ENCODE measurements at places on chromosomes 6 and 20.

DNA sequence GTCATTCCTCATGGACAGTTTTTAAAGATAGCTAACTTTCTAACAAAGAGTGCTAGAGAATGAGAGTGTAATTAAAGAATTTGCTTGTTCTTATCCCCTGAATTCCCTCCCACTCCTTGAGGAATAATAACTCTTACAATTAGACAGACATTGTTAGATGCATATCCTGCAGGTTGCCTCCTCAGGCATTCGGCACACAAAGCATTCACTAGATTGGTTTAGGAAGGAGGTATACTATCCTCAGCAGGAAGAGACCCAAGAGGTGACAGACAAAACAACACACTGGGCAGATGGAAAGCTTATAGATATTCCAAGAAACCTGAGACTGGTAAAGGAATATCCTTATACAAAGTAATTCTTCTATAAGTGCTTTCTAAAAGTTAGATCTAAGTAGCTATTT is 109.1 kb upstream of the FAM184A start:
- DNase-seq: no peak

- no peak for DNase-seq
Observed at GRCh38 chr6:155420492-155420891, 35.1 kb downstream of the NOX3 start.

GRCh38 chr20:43572891-43573290 is 14.1 kb downstream of the SGK2 start:
- DNase-seq: no peak

GRCh38 chr6:3812596-3812995 is 36.6 kb upstream of the FAM50B start:
- no peak for DNase-seq

DNA sequence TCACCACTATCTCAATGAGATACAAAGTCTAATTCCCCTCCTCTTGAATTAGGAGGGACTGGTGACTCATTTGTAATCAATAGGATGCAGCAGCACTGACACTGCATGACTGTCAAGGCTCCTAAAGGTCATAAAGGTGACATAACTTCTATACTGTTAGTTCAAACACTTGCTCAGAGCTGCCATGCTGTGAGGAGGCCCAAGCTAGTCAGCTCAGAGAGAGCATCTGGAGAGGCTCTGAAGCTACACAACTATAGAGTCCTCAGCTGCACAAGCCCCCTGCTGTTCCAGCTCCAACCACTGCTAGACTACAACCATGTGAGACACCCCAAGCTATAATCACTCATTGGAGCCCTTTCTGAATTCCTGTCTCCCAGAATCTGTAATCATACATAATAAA is 17.0 kb upstream of the HEY2 start:
- DNase-seq: no peak

GRCh38 chr6:150977281-150977680 is 111.8 kb downstream of the MTHFD1L start:
- no peak for DNase-seq

DNA sequence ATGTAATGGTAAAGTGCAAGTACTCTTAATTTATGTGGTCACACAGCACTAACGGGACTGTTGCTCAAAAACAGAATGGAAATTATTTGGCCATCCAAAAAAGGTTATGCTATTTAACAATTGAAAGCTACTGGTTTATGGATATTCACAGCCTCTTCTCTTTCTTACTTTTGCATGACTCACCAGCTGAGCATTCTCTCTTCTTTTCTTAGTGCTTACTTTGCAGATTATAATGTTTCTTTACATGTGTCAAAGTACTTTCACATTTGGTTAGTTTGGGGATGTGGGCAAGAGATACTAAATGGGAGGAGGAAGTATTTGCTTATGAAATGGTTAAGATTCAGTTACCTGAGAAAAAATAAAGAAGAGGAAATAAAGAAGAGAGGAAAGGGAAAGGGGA is 610.5 kb downstream of the HTR1B start:
- no peak for DNase-seq

GRCh38 chr20:9999645-10000044 is 35.1 kb upstream of the ANKEF1 start:
- no peak for DNase-seq

DNA sequence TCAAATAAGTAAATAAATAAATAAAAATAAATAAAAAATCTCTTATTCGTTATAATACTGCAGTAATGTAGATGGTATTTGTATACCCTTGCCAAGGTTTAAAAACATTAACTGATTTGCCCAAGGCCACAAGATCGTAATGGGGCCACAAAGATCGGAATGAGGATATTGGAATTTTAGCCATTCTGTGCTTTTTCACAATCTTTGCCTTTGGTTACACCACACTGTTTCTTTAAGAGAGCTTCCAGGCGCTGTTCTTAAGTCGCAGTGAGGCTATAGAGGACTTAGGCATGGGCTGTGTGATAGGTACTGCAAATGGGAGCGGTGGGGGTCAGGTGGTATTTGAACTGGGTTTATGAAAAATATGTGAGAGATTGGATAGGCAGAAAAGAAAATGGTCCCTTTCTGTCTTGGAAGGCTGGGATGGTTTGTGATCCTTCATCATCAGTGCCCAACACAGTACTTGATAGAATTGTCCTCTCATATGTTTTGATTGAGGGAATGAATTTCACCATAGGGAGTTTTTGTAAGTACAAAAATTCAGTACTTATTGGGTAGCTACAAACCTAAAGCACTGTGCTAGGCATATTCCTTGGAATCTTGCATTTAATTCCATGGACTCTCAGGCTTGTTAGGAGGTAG is 1.4 kb downstream of the NUS1 start:
- DNase-seq: no peak

GRCh38 chr20:37911838-37912281 is 8.9 kb downstream of the VSTM2L start:
- no peak for DNase-seq

DNA sequence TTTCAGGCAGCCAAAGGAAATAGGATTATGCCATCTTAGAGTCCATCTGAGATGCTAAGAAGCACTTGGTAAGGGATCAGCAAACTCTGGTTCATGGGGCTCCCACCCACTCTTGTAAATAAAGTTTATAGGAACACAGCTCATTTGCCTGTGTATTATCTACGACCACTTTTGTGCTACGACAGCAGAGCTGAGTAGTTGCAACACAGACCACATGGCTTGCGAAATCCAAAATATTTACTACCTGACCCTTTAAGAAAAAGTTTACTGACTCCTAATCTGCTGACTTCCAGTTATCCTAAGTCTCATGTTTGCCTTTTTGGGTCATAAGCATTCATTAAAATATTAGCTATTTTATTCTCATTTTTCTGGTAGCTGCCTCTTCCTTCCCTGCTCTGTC is 859.0 kb downstream of the QKI start:
- DNase-seq: no peak

DNA sequence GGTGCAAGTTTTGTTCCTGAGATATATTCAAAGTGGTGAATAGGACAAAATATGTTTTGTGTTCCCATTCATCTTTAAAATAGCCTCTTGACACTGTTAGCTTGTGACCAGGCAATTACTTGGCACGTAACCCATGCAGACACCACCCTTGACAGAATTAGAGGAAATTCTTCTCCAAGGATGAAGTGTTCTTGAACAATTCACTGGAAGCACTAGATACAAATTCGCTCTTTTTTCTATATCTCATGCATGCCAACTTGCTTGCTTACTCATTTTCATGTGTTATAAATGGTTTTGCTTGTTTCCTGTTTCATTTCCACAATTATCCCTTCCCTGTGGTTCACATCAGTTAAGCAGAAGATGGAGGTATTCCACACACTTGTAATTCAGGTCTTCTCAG is 105.2 kb upstream of the MAN1A1 start:
- no peak for DNase-seq

GRCh38 chr6:81700414-81700813 is 52.1 kb downstream of the TENT5A start:
- no peak for DNase-seq

DNA sequence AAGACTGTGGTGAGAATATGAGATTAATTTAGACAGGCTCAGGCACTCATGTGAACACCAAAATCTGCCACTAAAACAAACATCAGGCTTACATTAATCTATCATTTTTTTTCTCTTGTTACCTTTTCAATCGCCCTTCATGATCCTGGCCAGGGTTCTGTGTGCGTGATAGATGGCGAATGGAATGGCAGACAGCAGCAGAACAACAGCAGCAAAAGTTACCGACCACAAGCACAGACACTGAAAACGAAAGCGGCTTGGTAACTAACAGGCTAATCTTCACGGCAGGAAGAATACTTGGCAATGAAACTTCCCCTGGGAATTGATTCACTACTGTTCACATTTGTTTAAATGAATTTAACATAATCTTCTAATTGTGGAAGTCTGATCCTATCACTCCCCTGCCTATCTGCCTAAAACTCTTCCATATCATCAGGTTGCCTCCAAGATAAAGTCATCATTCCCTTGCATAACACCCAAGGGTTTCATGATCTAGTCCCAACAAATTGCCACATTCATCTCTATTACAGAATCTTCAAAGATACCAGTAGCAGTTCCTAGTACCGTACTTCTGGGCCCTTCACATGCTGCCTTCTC is 28.7 kb downstream of the PTPRK start:
- no peak for DNase-seq

GRCh38 chr6:166760288-166760687 is 133.2 kb upstream of the RPS6KA2 start:
- no peak for DNase-seq

DNA sequence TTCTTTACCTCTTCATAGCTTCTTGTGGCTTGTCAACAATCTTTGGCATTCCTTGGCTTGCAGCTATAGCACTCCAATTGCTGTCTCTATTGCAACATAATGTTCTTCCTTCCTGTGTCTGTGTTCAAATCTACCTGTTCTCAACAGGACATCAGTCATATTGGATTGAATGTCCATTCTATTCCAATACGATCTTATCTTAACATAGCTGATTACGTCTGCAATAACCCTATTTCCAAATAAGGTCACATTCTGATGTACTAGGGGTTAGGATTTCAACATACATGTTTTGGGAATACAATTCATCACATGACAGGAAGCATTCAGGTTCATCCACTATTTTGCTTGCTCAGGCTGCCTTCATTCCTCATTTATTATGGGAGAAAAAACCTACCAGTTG is 684.4 kb upstream of the CITED2 start:
- no peak for DNase-seq

- DNase-seq: no peak
Observed at GRCh38 chr20:21684671-21685070, 20.8 kb upstream of the PAX1 start.

DNA sequence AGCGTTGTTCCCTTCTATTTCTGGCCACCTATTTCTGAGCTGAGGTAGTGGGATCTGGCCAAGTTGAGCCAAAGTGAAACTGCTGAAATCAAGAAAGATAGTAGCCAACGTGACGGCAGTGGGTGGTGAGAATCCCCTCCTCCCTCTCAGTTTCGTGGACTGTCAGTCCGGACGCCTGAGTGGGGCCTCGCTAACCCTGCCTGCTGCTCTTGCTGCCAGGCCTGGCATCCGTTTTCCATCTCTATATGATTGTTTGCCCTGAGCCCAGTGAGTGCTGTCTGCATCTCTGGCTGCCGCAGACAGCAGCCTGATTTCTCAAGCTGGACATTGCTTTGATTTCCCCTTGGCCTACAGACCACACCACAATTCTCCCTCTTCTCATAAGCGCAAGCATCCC is 23.5 kb upstream of the PAX1 start:
- DNase-seq: no peak

GRCh38 chr6:152952045-152952444 is 30.8 kb downstream of the FBXO5 start:
- no peak for DNase-seq

DNA sequence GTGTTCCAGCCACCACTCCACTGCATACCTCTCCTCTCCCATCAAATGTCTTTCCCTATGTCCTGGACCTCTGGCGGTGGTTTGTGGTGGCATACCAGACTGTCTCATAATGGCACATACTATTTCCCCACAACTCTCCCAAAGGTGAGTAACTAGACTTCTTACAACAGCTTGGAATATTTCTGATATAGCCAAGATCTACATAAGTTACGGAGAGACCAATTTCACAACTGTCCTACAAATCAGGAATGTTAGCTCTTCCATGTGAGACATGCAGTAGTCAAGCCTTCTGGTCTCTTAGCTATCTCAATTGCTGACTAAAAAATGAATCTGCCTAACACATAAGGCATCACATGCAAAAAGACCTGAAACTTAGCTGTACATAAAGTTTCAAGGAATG is 588.9 kb downstream of the RNF144B start:
- no peak for DNase-seq

DNA sequence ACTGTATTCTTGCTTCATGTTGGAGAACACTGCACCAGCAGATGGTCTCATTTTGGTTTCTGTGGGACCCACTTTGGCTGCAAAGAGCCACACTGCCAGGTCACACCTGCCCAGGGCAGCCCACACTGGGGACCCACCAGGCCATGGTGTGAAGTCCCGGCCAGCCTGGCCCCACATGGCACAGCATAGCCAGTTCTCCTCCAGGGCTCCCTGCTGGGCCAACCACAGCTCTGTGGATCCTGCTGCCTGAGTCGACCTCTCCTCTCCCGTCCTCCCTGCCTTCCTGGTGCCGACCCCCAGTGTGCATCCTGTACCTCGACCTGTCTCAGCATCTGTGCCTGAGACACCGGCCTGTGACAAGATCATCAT is 3.0 kb downstream of the ARFRP1 start:
- no peak for DNase-seq

- DNase-seq: no peak
Observed at GRCh38 chr20:50704971-50705370, 13.6 kb upstream of the RIPOR3 start.

DNA sequence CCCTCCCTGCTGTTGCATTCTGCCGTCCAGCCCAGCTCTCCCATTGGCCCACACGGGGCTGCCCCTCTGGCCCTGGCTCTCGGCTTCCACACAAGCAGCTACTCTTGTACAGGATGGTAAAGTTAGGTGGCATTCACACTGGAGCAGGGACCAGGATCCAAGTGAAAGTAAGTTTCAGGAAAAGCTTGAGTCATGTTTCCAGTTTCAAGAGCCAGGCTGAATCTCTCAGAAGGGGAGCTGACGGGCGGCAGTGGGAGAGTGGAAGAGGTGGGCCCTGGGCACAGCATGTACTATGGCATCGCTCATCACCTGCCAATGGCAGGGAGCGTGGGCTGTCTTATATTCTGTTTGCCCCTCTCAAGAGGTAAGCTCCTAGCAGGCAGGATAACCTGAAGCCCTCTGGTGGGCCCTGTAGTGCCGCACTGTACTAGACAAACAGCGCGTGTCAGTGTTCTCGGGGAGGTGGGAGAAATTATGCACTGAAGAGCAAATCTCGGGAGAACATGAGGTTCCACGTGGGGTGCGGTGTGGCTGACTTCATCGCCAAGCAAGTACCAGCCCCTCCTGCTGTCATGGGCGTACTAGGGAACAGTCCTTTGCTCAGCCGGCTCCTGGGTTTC is 241.5 kb downstream of the NRN1 start:
- no peak for DNase-seq

- DNase-seq: no peak
Observed at GRCh38 chr20:18166241-18166881, 28.7 kb downstream of the KAT14 start.

DNA sequence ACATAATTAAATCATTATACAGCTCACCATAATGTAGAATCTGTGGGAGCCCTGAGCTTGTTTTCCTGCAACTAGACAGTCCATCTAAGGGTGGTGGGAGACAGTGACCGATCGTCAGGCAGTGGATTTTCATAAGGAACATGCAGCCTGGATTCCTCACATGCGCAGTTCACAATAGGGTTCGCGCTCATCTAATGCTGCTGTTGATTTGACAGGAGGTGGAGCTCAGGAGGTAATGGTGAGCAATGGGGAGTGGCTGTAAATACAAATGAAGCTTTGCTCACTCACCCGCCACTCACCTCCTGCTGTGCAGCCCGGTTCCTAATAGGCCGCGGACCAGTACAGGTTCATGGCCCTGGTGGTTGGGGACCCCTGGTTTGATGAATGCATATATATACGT is 141.5 kb downstream of the TBC1D7 start:
- no peak for DNase-seq

Measured in DMS79 (cell line).